ENCODE measurements at places on chromosomes 3 and 15.

DNA sequence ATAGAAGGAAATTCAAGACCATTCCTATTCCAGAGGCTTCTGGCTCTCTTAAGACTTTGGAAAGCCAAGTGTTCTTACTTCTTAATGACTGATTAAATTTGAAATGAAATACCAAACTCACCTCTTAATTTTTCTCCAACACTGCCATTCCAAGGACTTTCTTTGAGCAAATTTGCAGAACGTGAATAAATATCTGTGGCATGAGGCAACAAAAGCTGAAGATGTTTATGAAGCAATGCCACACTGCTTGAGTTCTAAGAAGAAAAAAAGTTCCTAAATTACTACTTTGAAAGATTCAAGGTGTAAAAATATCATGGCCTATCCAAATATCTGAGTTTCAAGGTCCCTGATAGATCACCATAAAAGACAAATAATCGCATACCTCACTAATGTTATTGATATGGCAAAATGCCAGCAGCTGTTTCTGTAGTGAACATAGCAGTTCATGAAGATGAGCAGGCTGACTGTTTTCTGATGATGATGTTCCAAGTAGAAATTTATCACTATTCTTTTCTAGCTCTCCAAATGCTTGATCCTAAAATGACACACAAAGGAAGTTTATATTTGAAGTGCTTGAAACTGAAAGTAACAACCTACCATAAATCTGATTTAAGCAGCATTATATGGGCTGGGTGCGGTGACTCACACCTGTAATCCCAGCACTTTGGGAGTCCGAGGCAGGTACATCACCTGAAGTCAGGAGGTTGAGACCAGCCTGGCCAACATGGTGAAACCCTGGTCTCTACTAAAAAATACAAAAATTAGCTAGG, 104.4 kb downstream of the HERC1 start:
- DNase-seq = peak; percentile 70

DNA sequence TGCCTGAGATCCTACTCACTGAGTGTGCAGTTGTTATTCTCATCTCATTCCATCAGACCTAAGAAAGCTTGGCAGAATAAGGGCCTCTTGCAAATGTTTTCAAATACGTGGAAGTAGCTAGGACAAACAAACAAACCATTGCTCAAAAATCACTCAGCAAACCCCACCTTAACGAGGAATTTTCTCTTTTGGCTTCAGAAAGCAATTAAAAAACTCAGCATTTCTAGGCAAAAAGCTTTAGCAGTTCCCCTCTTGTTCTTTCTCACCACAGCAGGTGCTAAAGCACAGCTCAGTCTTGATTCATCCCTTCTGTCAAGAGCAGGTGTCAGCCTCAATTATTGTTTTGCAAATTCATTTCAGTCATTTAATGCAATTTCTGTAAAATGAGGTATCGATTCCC, 58.6 kb upstream of the NUDT16 start:
- no peak for DNase-seq

DNA sequence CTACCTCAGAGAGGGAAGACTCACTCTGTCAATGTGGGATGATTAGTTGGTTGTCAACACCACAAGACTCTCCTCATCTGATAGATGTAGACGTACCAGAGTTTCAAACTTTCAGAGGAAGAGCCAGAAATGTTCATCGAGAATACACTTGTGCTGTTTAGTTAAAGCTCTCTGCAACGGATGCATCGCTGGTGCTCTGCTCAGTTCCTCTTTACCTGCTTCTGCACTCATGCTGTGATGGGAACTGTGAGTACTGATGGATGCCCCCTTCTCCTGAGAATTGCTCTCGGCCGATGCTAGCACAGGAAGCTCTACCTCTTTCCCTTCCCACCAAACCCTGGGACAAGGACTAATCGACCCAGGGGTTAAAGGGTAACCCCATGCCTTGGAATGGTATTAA, 51.8 kb upstream of the CCDC54 start:
- DNase-seq = no peak

DNA sequence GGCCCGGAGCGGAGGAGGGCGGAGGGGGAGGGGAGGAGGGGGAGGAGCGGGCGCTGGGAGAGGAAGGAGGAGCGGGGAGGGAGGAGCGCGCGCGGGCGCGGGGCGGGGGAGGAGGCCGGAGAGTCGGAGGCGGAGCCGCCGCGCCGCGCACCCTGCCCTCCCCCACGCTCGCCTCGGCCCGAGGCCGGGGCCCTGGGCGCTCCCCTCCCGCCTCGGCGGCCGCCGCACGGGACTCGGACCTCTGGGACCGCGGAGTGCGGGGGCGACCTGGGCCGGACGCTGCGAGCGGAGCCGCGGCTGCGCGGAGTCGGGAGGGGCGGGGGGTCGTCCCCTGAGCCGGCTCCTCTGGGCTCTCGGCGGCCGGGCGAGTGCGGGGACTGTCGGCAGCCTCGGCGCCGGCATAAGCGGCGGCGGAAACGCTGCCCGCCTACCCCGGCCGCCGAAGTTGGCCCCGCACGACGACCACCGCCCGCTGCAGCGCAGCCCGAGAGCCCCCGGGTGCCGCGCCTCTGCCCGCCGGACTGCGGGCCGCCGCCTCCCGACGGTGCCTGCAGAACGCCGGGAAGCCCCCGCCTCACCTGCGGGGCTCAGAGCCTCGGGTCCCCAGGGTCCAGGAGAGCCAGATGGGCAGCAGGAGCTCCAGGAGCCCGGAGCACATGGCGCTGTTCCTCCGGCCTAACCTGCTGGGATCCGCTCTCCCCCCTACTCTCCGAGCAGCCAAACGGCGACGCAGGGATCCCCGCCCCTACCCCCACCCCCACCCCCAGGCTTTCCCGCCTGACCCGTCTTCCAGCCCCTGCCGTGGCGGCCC, 406 bp upstream of the GABRB3 start:
- no peak for DNase-seq

- DNase-seq = no peak
Measured at GRCh38 chr3:108159865-108160264, 62.4 kb downstream of the IFT57 start.

DNA sequence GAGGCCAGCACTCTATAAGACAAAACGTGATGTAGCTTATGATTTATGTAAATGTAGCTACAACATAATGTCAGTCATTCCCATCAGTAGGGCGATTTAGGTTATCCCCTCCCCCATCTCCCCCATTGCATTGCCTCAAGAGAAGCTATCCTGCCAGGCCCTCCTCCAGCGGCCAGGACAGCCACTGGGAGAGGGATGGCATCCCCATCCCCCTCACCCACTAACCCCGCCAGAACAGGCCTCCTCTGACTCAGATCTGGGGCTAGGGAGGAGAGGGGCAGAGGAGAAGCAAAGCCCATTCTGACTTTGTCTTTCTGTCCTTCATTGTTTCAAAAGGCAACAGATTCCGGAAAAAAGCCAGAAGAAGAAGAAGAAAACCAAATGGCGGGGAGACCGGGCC, 32.6 kb upstream of the ESYT3 start:
- DNase-seq = no peak
